ENCODE measurements at places on chromosomes 6 and 20.

DNA sequence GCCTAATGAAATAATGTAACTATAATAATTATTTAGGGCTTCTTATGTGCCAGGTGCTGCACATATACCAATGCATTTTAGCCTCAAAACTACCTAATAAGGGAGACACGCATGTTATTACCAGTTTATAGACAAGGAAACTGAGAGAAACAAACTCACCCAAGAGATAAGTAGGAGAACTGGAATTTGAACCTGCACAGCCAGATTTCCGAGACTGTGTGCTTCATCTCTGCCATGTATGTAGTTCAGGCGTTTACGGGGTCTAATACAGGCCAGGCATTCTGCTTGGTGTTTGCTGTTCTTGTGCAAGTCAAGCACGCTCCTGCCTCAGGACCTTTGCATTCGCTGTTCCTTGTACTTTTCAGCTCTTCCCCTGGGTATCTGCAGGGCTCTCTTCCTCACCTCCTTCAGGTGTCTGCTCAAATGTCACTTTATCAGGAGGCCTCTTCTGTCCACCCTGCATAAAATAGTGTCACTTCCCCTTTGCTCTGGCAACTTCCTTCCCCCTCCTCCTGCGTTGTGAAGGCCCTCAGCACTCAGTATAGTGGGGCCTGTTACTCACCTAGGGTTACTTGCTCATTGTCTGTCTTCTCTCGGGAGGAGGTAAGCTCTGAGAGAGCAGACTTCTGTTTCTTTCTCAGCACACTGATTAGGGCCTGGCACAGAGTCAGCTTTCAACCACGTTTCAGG is 6.1 kb upstream of the NSFL1C start:
- no peak for DNase-seq

DNA sequence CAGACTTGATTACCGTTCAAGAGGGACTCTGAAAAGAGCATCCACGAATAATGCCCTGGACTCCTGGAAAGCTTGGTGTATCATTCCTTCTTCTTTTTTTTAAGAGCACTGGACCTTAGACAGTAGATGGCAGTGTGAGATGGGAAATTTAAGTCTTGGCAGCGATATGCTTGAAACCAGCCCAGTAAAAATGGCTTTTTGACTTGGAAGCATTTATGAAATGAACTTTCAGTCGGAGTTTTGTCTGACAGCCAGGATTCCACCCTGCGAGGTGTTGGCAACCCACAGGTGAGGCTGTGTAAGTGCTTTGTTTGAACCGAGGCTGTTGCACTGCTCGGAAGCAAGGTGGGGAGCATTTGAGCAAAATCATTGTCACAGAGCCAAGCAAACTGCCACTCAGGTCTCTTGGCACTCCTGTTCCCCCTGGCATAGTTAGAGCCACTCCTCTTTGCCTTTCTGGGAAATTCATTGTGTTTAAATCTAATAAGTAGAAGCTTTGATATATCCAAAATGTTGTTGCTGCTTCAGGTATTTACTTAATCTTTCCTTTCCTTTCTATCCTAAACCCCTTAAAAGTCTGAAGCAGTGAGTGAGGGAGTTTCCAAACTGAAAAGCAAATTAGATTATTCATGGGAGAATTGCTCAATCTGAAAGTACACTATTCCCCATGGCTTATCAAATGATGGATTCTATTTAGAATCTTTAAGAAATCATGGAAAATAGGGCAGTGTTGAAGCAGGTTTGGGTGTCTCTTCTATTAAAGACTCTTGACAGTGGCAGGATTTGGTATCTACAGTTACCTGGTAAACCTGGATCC is 272.8 kb upstream of the SLC35B3 start:
- DNase-seq, result no peak

DNA sequence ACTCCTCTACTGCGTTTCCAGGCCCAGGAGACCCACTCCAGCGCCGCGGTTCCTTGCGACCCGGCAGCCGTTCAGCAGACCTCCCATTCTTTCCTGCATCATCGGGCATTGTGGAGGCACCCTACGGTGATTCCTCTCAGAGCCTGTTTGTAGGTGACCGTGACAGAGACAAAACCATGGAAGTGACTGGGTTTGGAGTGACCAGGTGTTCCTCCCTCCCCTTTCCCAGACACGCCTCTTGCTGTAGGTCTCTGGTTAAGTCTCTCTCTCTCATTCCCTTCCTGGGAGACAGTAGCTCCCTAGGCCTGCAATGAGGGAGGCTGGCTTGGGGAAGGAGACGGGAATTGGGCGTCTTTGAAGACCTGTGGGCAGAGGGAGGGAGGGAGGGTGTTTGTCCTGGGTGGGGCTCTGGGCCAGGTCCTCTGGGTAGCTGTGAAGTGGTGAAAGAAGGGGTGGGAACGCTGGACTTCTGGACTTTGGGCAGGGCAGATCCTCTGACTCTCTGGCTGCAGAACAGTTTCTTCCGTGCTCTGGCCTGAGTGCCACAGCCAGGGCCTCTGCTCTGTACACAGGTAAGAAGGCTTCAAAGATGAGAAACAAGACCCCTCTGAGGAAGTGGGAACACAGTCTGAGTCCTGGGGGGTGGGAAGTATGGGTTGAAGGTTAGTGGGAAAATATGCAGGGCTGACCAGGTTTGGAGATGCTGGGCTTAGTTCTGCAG is 763 bp downstream of the KLC4 start:
- no peak for DNase-seq

DNA sequence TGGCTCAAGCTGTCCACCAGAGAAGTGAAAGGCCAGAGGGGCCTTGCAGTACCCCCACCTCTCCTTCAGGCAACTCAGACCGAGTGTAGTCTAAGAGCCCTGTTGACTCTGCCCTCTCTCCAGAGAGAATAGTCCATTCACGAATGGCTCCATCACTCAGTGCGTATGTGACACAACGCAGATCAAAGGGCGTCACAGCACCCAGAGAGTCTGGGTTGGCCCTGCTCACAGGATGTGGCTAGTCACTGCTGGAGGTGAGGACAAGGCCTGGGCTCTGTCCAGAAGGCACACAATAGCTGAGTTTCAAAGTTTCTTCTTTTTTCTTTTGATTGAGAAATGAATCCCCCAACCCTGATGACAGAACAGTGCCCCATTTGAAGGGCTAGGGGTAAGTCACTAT is 74.1 kb downstream of the TRMT11 start:
- DNase-seq, result no peak

GRCh38 chr6:139857143-139857542 is 482.7 kb upstream of the CITED2 start:
- DNase-seq, result no peak

DNA sequence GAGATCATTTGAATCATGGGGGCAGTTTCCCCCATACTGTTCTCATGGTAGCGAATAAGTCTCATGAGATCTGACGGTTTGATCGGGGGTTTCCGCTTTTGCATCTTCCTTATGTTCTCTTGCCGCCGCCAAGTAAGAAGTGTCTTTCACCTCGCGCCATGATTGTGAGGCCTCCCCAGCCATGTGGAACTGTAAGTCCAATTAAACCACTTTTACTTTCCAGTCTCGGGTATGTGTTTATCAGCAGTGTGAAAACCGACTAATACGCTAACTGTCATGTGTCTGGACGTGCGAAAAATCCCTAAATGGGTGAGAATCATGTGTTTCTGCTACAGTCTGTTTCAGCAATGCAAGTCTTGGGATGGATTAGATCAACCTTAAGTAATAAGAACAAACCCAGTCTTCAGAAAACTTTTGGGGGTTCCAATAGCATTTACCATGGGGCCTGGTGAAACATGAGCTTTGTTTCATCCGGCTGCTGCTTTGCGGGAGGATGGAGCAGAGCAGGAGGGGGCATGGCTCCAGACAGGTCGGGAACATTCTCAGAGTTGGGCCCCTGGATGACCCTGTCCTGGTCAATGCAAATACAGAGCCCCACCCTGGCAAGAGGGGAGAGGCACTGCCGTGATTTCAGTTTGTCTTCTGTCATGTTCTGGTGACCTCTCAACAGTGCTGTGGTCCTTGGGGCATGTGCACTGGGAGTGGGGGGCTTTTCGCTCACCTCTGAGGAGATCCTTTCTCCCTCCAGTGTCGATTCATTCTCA is 41.5 kb downstream of the CTCFL start:
- no peak for DNase-seq

GRCh38 chr6:40569162-40569910 is 17.8 kb downstream of the LRFN2 start:
- DNase-seq, result no peak

DNA sequence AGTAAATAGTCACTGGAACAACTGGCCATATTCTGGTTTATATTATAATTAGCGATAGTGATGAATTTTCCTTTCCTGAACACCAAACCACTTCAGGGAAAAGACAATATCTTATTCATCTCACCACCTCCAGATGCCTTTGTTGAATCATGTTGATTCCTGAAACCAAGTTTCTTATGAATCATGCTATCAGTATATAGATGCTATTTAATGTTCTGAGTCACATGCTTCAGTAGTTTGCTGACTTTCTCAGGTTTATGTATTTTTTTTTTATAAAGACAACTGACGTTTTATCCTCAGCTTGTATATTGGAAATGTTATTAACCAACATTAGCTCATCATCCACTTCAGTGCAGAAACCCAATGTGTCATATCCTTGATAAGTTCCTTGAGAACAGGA is 710.2 kb upstream of the POU3F2 start:
- no peak for DNase-seq

- DNase-seq, result no peak
These were observed 520.2 kb downstream of the DOK5 start for GRCh38 chr20:54995553-54995952.

- peak; percentile 55 for DNase-seq
These were observed at the start of gene RANBP9 for GRCh38 chr6:13711733-13712598. TSS of gene RANBP9 (minus strand) at chr6:13711835. CDS start at chr6:13711505, 330 bp downstream.

DNA sequence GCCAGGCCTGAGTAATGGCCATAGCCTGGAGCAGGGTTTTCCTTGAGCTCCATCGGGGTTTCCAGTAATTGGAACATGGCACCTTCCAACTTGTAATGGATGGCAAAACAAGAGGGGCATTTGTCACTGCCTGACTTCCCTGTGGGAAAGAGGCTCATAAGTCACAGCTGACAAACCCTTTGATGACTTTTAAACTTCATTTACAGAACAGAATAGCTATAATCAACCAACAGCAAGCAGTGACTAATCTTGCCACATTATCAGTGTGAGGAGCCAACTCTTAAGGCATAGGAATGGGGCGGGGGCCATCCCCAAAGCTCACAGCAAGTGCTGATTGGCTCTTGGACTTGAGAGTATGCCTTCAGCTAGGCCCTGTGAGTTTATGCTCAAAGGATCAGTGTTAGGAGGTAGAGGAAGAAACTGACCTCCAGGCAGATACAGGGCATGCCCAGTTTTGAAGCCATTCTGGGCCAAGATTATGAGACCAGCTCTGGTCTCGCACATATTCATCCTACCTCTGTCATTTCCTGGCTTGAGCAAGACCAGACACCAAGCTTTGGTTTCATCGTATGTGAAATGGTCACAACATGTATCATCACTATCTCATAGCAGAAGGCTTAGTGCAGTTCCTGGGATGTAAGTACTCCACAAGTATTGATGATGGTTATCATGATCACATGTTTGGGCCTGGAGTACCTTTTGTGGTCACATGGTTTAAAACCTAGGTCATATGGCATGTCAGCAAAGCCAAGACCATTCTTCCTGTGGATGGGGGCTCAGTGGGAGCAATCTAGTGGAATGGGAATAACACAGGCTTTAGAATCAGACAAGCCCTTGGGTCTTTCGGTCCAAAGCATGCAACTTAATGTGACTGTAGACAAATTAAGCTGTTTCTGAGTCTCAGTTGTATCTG is 49.2 kb downstream of the EIF2S2 start:
- DNase-seq, result no peak

GRCh38 chr6:156658966-156659821 is 118.0 kb upstream of the ARID1B start:
- no peak for DNase-seq

- no peak for DNase-seq
These were observed 30.0 kb upstream of the UBR2 start for GRCh38 chr6:42533794-42534193.

DNA sequence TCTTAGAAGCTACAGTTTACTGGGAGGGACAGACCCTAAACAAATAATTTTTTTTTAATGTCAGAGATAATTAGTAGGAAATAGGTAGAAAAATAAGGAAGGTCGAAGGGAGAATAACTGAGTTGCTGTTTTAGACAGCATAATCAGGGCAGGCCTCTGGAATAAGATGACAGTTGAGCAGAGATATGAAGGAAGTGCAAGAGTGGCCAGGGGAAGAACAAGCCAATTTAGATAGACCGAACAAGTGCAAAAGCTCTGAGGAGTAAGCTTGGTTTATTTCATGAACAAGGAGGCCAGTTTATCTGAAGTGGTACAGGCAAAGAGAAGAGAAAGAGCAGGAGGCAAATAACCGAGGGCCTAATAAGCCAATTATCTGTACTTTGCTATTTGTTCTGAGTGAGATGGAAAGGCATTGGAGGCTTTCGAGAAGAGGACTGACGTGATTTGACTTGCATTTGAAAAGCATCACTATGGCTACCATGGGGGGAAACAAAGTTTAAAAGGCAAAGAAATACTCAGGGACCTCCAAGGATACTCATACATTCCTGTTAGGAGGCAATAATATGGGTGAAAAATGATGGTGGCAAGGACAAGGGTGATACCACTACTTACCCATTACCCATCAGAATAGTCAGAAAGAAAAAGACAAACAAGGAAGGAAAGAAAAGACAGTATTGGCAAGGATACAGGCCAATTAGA is 19.7 kb downstream of the PROCR start:
- no peak for DNase-seq

DNA sequence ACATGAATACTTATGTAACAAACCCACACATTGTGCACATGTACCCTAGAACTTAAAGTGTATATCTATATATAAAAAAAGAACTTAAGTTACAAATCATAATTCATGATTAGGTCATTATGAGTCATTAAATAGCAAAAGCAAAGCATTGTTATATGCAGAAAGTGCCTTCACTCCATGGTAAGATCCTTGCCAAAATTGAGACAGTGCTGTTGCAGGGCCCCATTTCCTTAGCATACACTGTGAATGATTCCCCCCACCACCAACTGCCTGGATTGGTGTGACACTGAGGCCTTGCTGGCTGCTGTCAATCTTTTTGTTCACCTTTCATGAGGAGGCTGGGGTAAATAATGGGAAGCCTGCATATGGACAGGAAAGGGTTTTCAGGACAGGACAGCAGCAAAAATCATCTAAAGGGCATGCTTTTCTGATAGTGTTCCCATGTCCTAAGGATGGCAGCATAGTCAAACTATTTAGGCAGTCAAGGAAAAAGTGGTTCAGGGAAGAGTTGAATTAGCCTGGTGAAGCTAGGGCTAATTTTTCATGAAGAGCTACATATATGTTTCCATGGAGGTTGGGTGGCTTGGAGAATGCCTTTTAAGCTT is 188.2 kb upstream of the ASCC3 start:
- DNase-seq, result no peak

Data from stimulated activated CD4-positive, alpha-beta T cell treated with anti-CD3 and anti-CD28 coated beads, Interleukin-1b, Interleukin-23, amount 100 ng/mL, for 24 hours (primary cell).